ENCODE measurements at places on chromosomes 4 and X. TPM values are rescaled to one million over a fixed set of nuclear protein-coding genes. Genes with fewer than 3 reads are reported as not detected.

GRCh38 chr4:111198446-111198845 is 575.6 kb upstream of the PITX2 start:
- H3K4me1 ChIP-seq: no peaks in the 10 kb centered on the region
- H3K4me3 ChIP-seq: no peak overlapping the region
- no peak for DNase-seq
- H3K36me3 ChIP-seq: no peaks in the 10 kb centered on the region
- no peaks in the 10 kb centered on the region for H3K27me3 ChIP-seq

DNA sequence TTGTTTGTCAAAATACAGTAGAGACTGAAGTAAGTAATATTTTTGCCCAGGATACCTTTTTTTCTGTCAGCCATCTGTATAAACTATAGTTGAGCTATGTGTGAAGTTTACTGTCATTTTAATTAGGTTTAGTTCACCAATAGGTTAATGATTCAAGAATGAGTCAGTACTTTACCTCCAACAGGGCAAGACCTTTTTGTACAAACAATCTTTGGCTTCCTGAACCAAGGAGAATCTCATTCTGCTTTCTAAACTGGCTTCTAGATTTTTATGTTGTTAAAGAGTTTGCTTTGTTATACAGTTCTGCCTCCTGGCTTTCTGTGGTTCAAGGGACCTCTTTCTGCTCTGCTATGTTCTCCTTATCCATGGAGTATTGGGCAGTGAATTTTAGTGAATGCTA is 412.0 kb upstream of the NR3C2 start:
- H3K4me1 ChIP-seq: no peaks in the 10 kb centered on the region
- no peaks in the 10 kb centered on the region for H3K36me3 ChIP-seq
- H3K27ac ChIP-seq: no peak overlapping the region

Gene LANCL3
- 0.36 TPM for total RNA-seq

Gene FAM199X
- total RNA-seq: 14.9 TPM

Gene SPCS3
- total RNA-seq: 107 TPM
